ENCODE measurements at places on chromosomes 2 and 18.

GRCh38 chr18:23871410-23871809, 143.1 kb upstream of the TTC39C start:
- DNase-seq = peak; percentile 6

- DNase-seq = no peak
These were observed 94.4 kb upstream of the RND3 start for GRCh38 chr2:150581717-150582472.

DNA sequence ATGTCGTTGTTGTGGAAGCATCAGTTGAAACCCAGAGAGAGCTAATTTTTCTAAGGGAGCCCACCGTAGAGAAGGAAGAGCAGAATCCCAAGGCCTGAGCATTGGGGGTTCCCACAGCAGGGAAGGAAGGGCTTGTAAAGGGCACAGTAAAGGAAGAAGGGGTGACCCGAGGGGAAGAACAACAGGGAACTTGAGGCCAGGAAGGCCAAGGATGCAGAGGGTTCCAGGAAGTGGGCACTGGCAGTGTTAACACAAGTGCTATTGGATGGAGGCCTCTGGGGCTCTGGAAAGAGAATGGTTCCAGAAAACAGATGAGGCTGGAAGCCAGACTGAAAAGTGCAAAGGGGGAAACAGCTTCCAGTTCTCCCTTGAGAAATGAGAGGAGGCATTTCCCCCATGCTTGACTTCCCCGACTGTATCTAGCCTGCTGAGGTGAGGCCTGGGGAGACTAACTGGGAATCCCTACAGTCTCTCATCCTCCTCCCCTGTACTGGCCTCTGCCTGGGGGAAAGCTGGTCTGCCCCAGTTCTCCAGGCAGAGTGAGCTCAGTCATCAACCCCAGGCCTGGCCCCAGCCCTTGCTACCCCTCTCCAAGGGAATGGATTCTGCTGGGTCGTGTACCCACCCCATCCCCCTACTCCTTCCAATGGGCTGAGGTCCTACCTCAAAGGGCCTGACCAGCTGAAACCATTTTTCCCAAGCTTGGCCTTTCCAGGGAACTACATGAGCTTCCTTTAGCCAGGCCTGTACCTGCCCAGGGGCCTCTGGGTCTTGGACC, 43.2 kb upstream of the MRPL33 start:
- DNase-seq = no peak

DNA sequence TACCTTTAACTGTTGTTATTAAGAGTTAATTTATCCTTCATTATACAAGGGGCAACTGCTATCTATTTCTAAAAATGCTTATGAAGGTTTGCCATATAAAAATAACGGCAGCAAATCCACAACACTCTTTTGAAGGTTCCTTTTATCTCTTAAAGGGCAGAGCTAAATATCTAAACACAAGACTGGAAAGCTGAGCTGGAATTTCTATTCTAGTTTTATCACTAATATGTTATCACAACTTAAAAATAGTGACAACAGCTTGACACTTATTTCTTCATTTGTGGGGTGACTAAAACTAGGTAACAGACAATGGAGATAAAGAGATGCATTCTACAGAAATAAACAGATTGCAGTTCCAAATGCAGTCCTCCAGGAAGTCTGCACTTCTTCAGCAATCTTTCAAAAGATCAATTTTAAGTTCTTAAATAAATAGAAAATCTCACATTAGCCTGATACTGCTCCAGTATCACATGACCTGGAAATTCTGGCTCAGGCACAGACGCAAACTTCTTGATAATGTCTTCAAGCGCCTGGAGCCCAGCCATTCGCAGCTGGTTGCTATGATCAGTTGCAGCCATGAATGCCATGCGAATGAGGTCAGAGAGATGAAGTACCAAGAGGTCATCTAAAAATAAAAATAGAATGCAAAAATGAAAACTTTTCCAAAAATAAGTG, 54.0 kb upstream of the STRN start:
- DNase-seq = no peak

DNA sequence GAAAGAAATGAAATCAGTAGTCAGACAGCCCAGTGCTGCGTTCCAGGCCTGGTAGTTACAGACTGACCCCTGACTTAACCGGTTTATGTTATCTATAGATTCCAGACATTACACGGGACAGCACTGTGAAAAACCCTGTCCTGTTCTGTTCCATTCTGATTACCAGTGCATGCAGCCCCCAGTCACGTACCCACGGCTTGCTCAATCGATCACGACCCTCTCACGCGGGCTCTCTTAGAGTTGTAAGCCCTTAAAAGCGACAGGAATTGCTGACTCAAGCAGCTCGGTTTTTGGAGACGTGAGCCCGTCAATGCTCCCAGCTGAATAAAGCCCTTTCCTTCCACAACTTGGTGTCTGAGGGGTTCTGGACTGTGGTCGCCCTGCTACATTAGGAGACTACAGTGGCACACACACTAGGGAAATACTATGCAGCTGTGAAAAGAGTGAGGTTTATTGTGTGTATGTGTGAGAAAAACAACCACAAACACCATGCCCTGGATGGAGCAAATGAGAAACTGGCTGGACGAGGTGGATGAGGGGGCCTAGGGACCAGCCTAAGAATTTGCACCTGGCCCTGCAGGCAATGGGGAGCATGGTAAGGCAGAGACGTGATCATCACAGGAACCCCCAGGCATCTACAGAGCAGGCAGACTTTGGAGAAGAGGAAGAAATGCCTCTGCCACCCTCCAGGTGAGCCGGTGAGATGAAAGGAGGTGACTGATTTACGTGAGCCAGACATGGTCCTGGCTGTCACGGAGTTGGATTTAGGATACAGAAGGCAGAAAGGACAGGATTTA, 49.1 kb upstream of the SEMA4C start:
- no peak for DNase-seq

- no peak for DNase-seq
These were observed at the start of gene PSMA8 for GRCh38 chr18:26133652-26134051. Gene PSMA8 (plus strand): TSS chr18:26133869. CDS start chr18:26133966, 97 bp downstream.

- DNase-seq = no peak
These were observed 100.7 kb downstream of the EHBP1 start for GRCh38 chr2:62806231-62806630.

DNA sequence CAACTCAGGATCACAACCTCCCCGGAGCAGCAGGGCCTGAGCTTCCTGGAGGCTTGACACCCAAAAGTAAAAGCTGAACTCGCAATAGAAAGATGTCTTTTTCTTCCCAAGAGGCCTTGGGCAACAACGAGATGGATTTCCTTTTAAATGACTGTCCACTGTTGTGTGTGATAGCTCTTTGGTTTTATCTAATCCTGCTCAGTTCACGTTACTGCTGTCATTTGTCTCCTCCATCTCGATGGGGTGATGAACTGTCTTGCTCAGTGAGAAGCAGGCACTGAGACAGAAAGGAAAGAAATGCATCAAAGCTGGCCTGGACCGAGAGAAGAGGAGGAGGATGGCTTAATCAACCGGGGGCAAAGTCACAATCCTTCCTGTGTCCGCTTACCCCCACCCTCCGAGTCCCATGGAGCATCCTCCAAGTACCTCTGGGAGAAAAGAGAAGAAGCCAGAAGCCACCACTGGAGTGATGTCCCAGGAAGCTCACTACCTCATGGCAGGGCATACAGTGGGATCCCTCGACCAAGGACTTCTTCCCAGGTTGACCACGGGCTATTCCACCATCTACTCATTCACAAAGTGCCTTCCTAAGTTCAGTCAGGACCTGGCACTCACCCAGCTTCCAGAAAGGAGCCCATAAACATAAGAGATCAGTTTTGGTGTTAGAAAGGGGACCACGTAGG, 68.5 kb downstream of the GALNT14 start:
- DNase-seq = no peak

DNA sequence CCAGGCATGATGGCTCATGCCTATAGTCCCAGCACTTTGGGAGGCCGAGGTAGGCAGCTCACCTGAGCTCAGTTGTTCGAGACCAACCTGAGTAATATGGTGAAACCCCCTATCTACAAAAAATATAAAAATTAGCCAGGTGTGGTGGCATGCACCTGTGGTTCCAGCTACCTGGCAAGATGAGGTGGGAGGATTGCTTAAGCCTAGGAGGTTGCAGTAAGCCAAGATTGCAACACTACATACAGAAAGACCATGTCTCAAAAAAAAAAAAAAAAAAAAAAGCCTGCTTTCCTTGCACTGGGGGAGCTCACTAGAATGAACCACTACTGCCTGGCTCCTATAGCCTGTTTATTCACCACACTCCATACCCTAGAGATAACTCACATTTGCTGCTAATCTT, 7.4 kb upstream of the MAT2A start:
- DNase-seq = no peak

GRCh38 chr2:179437430-179437829, 172.8 kb upstream of the SESTD1 start:
- DNase-seq = no peak

DNA sequence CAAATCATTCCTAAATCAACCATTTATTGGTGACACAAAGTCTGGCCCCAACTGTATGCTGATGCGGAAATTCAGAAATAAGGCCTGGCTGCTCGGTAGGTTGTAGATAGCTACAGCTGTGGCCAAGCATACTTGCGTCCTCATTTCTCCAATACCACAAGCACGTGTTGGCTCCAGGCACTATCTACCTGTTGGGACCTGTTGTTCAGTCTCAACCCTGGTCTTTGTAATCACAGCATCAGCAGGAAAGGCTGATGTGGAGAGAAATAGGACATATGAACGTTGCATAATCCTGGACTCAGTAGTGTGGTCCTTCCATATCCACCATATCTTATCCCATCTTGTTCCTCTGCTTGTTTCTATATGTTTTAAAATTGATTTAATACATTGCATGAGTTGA, 212.6 kb downstream of the PMAIP1 start:
- DNase-seq = no peak

- DNase-seq = no peak
These were observed 282.9 kb upstream of the RGPD4 start for GRCh38 chr2:107543793-107544192.
